ENCODE measurements at places on chromosomes 5 and 9.
A peak's percentile ranks its signal among the peaks of the same experiment; 100 is the strongest.

- no peak for DNase-seq
Measured at GRCh38 chr5:174614500-174615135, 109.8 kb upstream of the MSX2 start.

DNA sequence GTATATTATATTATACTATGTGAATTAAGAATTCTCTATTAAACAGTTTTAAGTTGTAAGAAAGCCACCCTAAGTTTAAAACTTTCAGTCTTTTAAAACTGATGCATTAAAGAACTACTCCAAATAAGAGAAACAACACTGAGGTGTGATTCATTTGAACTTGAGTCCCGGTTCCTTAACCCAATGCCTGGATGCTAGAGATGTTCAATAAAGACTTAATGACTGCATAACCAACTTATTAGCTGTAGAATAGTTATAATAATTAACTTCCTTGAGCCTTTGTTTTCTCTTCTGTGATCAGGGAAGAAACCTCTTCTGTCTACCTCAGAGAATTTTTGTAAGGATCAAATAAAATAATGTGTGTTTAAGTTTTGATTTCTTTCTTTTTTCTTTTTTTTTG, 45.3 kb upstream of the DENND4C start:
- no peak for DNase-seq

- no peak for DNase-seq
Measured at GRCh38 chr5:32023816-32024215, 150.3 kb downstream of the GOLPH3 start.

- peak; percentile 30 for DNase-seq
Measured at GRCh38 chr5:178467205-178467567, 123.0 kb downstream of the COL23A1 start.

DNA sequence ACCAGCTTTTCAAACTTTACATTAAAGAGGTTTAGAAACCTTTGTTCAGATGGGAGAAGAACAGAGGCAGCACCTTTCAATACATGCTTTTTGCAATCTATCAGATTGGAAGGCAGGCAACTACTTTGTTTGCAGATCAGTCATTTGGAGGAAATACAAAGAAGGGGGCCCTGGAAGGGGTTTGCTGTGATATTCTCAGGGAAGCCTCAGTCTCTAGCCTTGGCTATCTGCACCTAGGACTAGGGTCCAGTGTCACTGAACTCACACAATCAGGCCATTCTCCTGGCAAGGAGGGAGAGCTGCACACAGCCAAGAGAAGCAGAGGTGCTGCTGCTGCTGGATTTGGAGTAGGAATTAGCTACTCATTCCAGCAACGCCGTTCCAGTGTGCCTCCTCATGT, 79.5 kb downstream of the CRB2 start:
- no peak for DNase-seq

DNA sequence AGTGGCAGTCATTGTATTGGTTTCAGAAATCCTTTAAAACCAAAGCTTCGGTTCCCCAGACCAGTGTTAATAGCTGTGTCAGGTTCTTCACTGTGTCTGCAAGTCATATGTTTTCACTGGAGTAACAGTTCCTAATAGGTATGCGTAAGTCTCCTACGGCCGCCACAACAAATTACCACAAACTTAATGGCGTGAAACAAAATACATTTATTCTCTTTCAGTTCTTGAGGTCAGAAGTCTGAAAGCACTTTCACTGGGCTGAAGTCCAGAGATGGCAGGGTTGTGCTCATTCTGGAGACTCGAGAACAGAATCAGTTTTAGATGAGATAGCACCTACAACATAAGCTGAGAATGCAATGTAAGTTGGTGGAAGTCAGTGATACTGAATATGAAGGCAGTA, 556.2 kb downstream of the TLE4 start:
- DNase-seq, result no peak

GRCh38 chr5:109479260-109479860, 69.6 kb upstream of the PJA2 start:
- DNase-seq, result no peak

DNA sequence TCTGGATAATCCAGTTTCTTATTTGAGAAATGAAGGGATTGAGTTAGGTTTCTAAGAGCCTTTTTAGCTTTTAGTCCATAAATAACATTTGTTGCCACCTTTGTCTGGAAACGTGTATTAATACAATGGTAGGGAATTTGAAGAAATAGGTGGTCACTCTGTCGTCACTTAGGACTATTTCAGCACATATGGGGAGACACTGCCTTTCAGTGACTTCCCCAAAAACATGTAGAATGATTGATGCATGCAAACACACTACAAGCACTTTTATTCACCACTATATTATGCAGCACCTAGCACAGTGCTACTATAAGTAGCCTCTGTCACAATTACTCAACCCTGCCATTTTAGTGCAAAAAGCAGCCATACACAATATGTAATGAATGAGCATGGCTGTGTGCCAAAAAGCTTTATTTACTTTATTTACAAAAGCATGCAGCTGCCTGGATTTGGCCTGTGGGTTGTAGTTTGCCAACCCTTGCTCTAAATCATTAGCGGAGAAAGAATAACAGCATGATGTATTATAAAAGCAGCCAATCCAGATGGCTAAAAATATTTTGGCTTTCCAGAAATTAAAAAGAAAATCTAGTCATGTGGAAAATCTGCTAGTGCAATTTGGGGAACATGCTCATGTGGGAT, 154.2 kb upstream of the HMHB1 start:
- DNase-seq, result no peak

DNA sequence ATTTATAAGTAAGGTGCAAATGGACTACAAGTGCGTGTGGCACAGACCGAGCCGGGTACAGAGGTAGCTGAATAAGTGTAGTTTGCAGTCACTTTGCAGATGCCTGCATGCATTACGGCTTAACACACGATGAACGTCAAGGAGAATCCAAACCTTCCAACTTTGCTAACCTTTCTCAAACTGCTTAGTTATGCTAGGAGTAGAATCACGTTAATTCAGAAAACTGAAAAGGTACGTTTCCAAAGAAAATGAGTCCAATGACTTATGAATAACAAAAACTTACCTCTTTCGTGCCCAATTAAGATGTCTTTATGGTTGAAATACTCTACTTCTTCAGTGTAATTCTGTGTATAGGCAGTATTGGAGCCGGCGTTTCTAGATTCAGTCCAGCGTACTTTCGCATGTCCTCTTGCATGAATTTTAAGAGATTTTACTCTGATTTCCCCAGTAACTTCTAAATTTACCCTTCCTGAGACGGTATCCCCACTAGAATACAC, 539 bp downstream of the ARRDC3 start:
- no peak for DNase-seq

- DNase-seq, result no peak
Measured at GRCh38 chr9:74498621-74499095, 1.5 kb downstream of the RORB start.

DNA sequence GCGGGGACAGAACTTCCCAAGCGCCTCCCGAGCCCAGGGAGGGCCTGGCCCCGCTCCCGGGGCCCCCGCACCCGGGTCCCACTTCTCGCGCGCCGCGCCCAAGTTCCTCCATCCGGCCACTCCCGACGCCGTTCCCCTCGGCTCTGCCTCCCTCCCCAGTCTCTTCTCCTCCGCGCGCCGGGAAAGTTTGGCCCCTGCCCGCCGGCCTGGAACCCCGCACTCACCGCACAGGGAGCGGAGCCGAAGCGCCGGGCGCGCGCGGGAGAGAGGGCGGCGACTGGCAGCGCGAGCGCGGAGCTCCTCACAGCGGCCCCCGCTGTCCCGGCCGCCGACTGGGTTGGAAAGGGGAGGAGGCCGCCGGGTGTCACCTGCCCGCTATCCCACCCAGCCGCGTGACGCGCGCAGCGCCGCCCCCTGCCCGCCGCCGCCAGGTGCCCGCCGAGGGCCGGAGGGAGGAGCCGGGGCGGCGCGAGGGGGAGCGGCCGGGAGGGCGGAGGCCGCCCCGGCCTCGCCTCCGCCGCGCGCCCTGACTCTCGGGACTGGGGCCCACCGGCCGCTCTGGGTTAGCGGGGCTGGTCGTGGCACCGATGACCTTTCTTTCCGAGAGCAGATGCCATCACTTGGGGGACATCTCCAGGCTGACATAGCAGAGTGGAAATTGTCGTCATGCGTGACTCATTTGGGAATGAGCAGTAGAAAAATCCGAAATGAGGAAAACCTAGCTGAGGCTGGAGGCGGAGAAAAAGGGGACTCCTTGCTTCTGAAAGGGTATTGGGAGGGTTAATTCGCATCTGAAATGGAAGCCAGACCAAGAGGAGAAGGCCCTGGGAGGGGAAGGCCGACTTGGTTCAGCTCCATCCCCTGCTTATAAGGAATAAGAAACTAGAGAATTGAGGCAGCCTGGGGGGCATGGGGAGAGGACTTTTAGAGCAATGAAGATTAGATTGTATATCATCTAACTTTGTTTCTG, at the start of gene ELOVL7:
Gene ELOVL7 (minus strand): TSS at position 334 of the 970 bp plus-strand sequence. CDS start 56,872 bp downstream, outside the sequence.
- DNase-seq, result peak; percentile 68

DNA sequence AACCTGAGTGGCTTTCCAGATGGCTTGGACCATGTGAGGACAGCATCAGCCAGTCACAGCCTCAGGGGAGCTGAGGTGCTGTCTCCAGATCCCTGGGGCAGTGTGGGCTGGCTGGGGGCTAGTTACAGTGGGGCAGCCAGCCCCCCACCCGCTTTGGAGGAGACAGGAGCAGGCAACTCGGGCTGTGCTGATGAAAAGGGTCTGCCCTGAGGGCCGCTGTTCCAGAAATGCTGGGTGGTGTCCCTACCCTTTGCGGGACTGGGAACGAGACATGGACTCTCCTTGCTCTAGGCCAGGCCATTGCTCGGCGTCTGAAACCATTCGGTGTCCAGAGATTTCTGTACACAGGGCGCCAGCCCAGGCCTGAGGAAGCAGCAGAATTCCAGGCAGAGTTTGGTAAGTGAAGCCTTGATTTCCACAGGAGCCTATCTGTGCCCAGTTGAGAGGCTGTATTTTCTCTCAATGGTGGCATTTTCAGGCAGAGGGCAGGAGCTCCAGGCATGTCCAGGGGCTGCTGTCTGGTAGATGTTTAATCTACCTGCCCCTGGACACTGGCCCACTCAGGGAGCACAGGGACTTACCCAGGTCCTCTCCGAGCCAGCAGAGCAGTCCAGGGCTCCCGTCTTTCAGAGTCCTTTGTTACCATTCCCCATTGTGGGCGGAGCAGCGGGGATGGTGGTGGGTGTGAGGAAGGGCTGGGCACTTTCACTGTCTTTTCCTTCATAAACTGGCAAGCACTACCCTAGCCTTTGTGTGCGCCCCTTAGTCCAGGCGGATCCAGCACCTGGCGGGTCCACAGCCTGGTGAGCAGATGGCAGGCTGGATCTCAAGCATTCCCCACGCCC, 7.2 kb downstream of the GRHPR start:
- DNase-seq, result no peak

DNA sequence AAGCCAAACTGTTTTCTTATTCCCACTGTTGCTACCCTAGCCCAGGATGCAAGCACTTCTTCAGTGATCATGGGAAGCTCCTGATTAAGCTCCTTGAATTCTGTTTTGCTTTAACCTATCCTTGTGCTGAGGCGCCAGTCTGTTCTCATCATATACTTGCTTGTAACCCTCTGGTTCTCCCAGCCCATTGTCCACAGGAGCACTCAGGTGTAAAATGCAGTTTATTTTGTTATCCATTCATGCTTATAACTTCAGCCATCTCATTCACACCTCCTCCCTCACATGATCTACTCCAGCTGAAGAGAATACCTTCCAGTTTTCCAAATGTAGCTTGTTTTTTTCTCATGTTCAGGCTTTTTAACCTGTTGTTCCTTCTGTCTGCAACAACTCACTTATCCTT, 402.1 kb upstream of the BRINP1 start:
- DNase-seq, result no peak

- no peak for DNase-seq
Measured at GRCh38 chr5:82160948-82161347, 117.2 kb downstream of the RPS23 start.

GRCh38 chr5:32057187-32058096, 116.7 kb downstream of the GOLPH3 start:
- DNase-seq, result no peak

DNA sequence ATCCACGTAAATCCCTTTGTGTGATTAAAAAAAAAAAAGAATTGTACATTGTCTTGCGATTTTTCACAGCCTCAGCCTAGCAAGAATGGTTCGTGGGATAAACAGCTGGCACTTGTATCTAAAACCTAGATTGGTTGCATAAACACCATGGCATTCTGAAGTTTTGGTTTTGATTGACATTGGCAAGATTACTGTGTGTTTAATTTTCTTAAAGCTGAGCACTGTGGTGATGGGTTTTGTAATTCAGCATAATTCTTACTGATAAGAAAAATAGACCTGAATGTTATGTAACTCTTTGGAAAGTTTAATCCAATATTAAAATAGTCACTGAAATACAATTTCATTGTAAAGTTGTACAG, 23.4 kb upstream of the ANKRD18A start:
- DNase-seq, result no peak

GRCh38 chr9:91411096-91411771, 12.4 kb downstream of the NFIL3 start:
- DNase-seq, result no peak

DNA sequence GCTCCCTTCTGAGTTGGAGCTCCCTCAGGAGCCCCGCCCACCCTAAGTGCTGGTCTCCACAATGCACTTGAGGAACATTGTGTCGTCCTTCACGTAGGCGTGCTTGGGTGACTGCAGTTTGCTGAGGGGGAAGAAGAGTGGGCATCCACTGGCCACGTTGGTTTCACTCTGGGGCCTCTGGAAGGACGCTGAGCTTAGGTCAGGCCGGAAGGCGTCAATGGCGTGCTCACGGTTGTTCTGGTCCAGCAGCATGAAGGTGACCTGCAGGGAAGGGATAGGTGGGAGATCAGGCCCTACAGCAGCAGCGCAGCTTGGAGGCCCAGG, 21.7 kb downstream of the TRAF1 start:
- DNase-seq, result no peak

GRCh38 chr5:136309376-136309775, 56.0 kb downstream of the TRPC7 start:
- no peak for DNase-seq
